Skeletal muscle cell (primary cell): ENCODE measurements at places on chromosomes 5 and 9.

DNA sequence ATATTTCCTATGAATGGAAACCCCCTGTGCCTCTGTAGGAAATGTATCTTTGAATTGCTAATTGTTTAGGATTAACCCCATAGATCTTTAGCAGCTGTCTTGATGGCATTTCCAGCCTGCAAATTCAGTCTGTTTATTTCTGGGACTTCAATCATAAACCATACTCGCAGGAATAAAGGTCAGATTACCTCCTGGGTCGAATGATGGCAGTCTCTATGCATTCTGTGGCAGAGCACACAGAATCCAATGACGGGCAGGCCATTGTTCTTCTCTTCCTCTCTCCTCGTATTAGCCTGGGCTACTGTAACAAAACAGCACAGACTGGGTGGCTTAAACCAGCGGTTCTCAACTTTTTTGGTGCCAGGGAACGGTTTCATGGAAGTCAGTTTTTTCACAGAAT is 199.9 kb downstream of the PCSK5 start:
- DNase-seq = no peak

DNA sequence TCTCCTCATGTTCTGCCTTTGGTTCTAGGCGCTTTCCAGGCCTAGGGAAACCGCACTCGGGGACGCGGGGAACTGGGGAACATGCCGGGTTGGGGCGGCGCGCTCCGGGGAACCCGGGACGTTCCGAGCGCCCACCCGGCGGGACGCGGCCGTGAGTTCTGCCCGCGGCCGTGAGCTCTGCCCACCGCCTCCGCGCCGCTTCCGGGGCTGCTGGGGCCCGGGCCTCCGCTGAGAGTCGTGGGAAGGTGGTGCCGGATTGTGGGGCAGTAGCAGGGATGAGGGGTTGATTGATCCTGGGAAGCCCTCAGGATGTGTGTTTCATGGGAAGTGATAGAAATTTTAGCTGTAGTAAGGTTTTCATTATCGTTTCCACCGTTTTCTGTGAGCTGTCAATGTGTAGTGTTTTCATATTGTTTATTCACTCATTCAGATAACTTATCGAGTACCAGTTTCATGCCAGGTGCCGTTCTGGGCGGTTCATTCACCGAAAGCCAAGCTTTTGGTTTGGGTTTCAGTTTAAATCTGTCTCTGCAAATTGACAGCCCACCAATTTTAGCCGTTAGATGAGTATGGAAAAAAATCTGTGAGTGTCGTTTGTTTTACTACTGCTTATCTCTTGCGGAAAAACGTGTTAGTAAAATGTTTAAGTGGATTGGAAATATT is 657 bp downstream of the MTRR start:
- no peak for DNase-seq

DNA sequence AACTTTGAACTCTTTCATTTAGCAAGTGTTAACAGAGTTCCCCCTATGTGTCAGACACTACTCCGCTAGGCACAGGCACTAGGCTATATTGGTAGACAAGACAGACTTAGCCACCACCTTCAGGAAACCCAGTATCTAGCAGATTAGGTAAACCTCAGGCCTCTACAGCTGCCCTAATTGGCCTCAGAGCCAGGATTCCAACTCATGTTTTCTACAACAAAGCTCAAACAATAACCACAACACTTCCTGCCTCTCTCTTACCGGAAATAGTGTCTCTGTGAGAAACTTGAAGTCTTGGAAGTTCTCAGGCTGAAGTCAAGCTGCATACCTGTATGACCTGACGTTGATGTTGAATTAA is 116.6 kb upstream of the SLC44A1 start:
- DNase-seq = no peak

DNA sequence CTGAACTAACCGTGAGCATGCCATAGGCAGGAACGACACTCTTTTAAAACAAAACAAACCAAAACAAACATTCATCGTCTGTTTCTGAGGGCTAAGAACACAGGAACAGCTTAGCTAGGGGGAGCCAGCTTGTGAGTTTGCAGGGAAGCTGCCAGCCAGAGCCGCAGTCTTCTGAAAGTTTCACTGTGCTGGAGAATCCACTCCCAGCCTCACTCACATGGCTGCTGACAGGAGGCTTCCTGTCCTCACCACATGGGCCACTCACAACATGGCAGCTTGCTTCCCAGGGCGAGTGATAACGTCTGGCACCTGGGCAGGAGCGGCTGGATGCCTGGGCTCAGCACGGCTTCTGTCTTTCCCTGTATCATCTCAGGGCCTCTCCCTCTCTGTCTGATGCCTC is 275.2 kb downstream of the MSX2 start:
- DNase-seq = no peak
